ENCODE measurements at places on chromosomes 6 and 20.
A peak's percentile ranks its signal among the peaks of the same experiment; 100 is the strongest.

DNA sequence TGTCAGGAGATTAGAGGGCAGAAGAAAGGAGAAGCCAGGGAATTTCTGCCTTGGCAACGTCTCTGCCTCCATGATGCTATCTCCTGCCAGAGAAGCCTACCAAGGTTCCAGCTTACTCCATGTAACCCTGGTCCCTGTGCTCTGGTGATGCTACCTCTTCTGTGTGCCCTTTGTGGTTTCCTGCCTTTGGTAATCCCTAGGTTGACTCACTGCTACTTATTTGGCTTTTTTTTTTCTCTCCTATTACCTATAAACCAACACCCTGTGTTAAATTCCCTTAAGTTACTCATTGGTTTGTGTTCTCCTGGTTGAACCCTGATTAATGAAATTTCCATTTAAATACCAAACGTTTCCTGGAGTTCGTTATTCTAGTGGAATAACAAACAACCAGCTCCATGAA, 527.8 kb upstream of the FLRT3 start:
- DNase-seq: no peak

GRCh38 chr20:32570401-32571190, 14.5 kb downstream of the NOL4L start:
- peak; percentile 65 for DNase-seq

GRCh38 chr6:13711733-13712598, at the start of gene RANBP9:
TSS of gene RANBP9 (minus strand) at chr6:13711835. CDS start at chr6:13711505, 330 bp downstream.
- peak; percentile 93 for DNase-seq

GRCh38 chr6:157150076-157150475, 173.2 kb downstream of the TMEM242 start:
- no peak for DNase-seq

DNA sequence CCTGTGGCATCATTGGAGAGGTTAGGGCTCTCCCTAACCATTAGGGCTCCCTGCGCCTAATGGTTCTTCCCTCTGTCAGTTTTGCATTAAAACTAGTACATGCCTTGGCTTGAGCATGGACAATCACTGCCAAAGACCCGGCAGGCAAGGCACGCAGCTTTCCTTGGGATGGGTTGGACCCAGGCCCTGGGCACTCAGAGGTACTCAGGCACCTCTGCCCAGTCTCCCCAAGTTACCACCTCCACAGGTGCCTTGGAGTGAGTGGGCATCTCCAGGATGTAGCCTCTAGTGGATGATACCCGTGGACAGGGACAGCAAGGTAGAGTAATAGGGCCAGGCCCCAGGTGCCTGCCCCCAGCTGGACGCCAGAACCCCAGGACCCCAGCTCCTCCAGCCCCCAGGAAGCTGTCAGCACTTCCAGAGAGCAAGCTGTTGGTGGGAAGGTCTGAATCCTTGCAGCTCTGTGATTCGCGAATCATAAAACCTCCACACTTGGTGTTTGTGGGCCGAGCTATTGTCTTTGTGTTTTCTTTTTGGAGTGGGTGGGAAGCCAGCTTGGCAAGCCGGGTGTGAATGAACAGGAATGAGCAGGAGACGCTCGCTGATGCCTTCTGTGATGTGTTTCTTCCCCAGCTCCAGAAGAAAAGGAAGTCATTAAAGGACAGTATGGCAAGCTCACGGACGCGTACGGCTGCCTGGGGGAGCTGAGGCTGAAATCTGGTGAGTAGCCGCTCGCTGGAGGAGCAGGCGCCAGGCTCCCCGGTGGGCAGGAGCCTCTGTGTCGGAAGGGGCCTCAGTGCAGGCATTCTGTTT, 35.1 kb downstream of the SYNJ2 start:
- no peak for DNase-seq

GRCh38 chr6:85459224-85459901, 9.5 kb downstream of the NT5E start:
- DNase-seq: no peak

Data from iPS-NIHi11 (cell line).